ENCODE measurements at places on chromosomes 6 and 20. TPM values are rescaled to one million over a fixed set of nuclear protein-coding genes. Genes with fewer than 3 reads are reported as not detected.

The JARID2 gene
- total RNA-seq = 8.6 TPM

The HLA-DQA1 gene
- not detected for total RNA-seq

The CDH4 gene
- 0.31 TPM for total RNA-seq

The ENPP3 gene
- total RNA-seq = 0.05 TPM

The OSTM1 gene
- 96.9 TPM for total RNA-seq

The RAMACL gene
- not detected for total RNA-seq

The FILIP1 gene
- total RNA-seq = 41.5 TPM

The IL17F gene
- not detected for total RNA-seq

The B3GALT4 gene
- not detected for total RNA-seq

The HMGN4 gene
- 57.1 TPM for total RNA-seq

The DEK gene
- 136 TPM for total RNA-seq

The SCRT2 gene
- total RNA-seq = not detected

The TRERF1 gene
- 1.8 TPM for total RNA-seq

The RIPPLY2 gene
- not detected for total RNA-seq

The FGD2 gene
- not detected for total RNA-seq

The C6orf163 gene
- 0.10 TPM for total RNA-seq

The SYCP2 gene
- 0.78 TPM for total RNA-seq

The GLP1R gene
- not detected for total RNA-seq

The PPIL1 gene
- 31.3 TPM for total RNA-seq

The KCNQ5 gene
- total RNA-seq = 3.6 TPM

The NR2E1 gene
- total RNA-seq = not detected

The SLC17A2 gene
- total RNA-seq = 0.21 TPM

The MDFI gene
- total RNA-seq = not detected

The SMOC2 gene
- total RNA-seq = not detected

The PDYN gene
- total RNA-seq = not detected

The AHI1 gene
- total RNA-seq = 25.2 TPM

The KCNK17 gene
- not detected for total RNA-seq

The LY6G5B gene
- 4.0 TPM for total RNA-seq

The RSPO4 gene
- total RNA-seq = not detected

The SLC52A3 gene
- total RNA-seq = not detected

The GSTA3 gene
- total RNA-seq = not detected

The IP6K3 gene
- total RNA-seq = 72.6 TPM

The EIF6 gene
- total RNA-seq = 88.0 TPM
